ENCODE measurements at places on chromosomes 16 and 17.

DNA sequence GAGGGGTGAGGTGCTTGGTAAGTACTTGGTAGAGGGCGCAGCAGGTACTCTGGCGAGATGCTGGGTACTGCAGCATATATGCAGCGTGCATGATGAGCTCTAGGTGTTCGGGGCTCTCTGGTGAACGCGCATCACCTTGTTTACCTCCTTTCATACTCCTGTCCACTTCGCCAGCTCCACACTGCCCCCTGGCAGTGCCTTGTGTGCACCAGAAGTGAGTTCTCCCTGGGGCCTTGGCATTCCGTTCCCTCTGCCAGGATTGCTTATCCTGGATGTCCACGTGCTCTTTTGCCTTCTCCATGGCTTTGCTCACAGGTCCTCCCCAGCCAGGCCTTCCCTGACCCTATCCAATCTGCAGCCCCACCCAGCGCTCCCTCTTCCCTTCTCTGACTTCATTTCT is 154.2 kb downstream of the MRM1 start:
- DNase-seq: peak; percentile 45

- DNase-seq: no peak
Measured at GRCh38 chr17:18235743-18236256, 10.4 kb downstream of the LLGL1 start.

DNA sequence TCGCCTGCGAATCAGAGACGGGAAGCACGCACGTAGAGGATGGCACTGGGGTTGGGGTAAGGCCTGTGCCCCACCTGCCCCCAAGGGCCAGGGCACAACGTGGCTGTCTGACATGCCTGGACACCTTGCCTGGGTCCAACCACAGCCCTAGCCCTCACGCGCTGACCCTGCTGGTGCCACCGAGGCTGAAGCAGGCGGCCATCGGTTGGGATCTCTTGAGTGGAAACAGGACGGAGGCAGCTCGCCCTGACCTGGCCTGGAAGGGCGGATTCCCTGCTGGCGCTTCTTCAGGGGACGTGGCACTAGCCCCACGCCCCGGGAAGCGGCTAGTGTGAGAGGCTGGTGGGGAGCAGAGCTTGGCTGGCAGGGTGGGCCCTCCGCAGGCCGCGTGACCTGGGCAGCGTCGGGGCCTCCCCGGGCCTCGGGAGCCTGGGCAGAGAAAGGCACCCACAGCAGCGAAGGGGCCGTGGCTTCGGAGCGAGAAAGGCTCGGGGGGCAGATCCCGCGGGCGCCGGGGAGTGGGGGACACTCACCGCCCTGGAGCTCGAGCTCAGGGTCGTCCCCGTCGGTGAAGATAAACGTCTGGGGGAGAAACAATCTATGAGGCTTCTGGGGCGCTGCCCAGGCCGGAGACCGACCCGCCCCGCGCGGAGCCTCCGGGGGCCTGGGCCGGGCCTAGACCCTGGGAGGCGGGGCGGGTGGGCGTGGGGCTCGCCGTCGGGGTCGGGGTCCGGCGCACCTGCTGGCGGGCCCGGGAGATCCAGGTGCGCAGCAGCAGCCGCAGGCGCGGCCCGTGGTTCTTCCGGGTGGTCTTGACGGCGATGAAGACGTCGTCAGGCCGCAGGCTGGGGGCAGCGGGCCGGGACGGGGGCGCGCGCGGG is 610 bp downstream of the RFNG start:
- no peak for DNase-seq

- DNase-seq: no peak
Measured at GRCh38 chr17:9991796-9992195, 86.7 kb upstream of the RCVRN start.

GRCh38 chr17:19408346-19408710 is 2.7 kb upstream of the RNF112 start:
- DNase-seq: no peak

GRCh38 chr17:69810326-69810965 is 264.6 kb upstream of the KCNJ16 start:
- no peak for DNase-seq

- DNase-seq: no peak
Measured at GRCh38 chr16:23694644-23695373, 16.1 kb downstream of the PLK1 start.

DNA sequence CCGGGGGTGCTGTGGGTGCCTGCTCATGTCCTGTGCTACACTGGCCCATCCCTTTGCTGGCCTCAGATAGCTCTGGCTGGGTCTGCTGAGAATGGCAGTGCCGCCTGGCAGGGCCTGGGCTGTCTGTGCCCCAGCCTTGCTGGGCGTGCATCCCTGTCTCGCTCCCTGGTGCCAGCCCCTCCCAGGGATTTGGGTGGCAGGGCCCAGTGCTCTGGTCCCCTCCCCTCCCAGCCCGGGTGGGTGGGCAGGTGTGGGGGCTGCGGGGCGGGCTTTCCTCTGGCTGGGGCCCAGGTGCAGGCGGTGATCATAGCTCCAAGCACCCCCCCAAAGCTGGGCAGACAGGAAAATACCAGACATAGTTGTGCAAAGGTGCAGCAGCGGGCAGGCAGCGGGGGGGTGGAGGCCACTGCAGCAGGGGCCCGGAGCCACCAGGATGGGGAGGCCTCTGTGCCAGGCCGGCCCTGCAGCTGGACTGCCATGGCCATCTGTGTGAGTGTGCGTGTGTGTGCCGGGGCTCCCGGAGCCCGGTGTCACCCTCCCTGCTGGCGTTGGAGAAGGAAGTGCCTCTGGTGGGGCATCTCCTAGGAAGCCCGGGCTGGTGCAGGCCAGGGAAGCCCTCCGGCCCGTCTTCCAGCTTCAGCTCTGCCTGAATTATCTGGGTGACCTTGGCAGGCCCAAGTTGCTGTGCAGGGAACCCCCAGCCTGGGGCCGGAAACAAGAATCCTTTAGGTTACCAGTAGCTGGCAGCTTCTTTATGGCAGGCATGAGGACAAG is 7.4 kb downstream of the GLIS2 start:
- no peak for DNase-seq

GRCh38 chr16:31700530-31701388 is 172.8 kb upstream of the ZNF267 start:
- DNase-seq: no peak

GRCh38 chr16:9260666-9261065 is 169.2 kb downstream of the HAPSTR1 start:
- DNase-seq: peak; percentile 31

DNA sequence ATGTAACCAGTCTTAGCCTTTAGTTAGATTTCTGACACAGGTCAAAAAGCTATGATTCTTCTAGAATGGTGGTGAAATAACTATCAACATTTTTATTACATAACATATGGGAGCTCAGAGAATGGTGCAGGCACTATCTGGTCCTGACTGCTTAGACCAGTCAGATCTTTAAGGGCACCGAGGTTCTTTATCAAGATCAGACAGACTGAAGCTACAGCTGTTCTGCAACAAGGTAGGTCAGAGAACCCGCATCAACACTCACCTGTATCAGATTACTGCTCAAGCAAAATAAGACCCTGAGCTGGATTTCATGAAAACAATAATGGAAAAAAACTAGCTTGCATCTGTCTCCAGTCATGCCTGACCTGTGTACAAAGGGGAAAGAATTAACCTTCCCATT is 160.4 kb downstream of the KCNJ2 start:
- DNase-seq: peak; percentile 79

- no peak for DNase-seq
Measured at GRCh38 chr16:483341-484075, 44.0 kb upstream of the CAPN15 start.

GRCh38 chr17:49117587-49118230 is 14.9 kb upstream of the B4GALNT2 start:
- no peak for DNase-seq

- DNase-seq: peak; percentile 67
Measured at GRCh38 chr17:28416703-28417311, 10.8 kb upstream of the SLC46A1 start.

DNA sequence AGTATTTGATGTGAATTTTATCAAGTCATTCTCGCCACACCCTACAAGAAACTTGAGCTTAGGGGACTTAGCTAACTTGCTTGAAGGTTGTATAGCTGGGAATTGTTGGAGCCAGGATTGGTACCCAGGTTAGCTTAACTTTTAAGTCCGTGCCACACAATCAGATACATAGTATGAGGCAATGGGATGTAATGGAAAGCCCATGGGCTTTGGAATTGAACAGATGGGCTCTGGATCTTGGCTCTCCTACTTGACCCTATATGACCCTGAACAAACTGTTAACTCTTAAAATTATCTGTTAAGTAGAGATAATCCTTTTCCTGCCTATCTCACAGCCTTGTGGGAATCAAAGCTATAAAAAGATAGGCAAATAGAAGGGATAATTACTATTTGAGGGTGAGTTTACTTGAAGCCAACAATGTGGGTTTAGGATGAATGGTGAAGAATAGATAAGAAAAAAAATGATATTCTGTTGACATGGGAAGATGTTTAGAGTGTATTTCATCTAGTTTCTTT is 51.9 kb upstream of the CACNG3 start:
- no peak for DNase-seq

- DNase-seq: no peak
Measured at GRCh38 chr17:60743799-60744198, 66.1 kb downstream of the BCAS3 start.

DNA sequence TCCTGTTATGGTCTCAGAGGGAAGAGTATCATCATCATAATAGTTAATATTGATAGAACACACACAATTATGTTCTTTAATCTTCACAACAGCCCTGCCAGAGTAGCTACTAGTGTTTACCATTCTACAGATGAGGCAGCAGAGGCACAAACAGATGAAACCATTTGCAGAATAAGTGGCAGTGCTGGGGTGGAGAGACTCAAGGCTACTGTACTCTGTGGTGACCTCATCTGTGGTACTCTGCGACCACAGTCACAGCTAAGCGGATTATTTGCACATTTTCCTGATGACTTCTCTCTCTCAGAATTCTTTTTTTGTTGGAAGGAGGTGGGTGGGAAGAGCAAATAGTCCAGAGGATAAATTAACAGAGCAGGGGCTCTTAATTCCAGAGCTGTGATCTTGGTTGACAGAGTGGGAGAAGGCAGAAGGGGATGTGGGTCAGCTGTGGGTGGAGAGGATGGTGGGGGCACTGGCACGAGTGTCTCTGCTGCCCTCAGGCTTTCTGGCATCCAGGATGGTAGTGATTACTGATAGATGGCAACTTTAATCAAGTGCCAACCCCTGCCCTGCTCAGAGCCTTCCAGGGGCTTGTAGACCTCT is 41.8 kb downstream of the MRM1 start:
- peak; percentile 31 for DNase-seq

- no peak for DNase-seq
Measured at GRCh38 chr17:77356109-77356689, 215.4 kb downstream of the SEC14L1 start.

- DNase-seq: no peak
Measured at GRCh38 chr16:79088971-79089370, 511.6 kb downstream of the MAF start.

- DNase-seq: no peak
Measured at GRCh38 chr16:22726868-22727267, 87.1 kb upstream of the HS3ST2 start.

DNA sequence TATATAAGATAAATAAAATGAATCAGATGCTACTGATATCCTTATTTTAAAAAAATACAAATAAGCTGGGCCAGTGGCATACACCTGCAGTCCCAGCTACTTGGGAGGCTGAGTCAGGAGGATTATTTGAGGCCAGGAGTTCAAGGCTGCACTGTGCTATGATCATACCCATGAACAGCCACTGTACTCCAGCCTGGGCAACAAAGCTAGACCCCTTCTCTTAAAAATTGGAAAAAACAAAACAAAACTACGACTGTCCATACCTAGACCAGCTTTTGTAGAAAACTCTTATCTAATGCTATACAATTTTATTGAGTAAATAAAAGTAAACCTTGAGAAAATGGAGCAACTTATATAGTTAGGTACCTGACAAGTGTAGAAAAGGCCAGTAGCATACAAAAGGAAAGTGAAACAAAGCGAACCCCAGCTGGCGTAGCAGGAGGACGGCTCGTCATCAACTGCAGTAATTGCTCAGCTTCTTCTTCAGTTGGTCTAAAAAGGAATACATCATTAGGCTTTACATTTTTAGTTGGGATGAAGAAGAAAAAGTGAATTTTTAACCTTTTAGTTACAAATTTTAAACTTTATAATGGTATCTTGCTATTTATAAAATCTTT is 23.6 kb downstream of the INTS2 start:
- no peak for DNase-seq

DNA sequence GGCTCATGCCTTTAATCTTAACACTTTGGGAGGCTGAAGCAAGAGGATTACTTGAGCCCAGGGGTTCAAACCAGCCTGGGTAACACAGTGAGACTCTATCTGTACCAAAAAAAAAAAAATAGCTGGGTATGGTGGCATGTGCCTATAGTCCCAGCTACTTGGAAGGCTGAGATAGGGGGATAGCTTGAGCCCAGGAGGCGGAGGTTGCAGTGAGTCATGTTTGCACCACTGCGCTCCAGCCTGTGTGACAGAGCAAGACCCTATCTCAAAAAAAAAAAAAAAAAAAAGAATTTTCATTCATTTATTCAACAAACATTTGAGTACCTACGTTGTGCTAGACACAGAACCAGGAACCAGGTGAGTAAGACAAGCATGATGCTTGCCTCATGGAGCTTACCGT is 73.6 kb upstream of the MRTFB start:
- DNase-seq: no peak

DNA sequence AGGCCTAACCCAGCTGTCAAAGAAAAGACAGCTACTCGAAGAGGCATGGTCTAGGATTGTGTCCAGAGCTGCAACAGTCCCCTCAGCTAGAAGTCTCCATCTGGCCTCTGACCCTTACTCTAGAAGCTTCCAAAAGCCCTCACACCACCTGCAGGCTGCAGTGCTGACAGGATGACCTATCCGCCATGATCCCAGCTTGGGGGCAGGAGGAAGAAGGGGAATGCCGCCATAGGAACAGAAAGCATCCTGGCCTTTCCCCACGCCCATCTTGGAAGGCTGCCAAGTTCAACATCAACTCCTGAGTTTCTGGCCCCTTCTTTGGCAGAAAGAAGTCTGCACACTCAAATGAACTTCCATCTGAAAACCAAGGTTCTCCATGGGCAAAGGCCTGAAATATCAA is 3.1 kb upstream of the KRT36 start:
- DNase-seq: peak; percentile 24

- DNase-seq: no peak
Measured at GRCh38 chr17:44990994-44991393, 22.9 kb upstream of the C1QL1 start.

- peak; percentile 46 for DNase-seq
Measured at GRCh38 chr16:27179500-27180072, 23.7 kb upstream of the KDM8 start.
